ENCODE measurements at places on chromosomes 13 and 19.

DNA sequence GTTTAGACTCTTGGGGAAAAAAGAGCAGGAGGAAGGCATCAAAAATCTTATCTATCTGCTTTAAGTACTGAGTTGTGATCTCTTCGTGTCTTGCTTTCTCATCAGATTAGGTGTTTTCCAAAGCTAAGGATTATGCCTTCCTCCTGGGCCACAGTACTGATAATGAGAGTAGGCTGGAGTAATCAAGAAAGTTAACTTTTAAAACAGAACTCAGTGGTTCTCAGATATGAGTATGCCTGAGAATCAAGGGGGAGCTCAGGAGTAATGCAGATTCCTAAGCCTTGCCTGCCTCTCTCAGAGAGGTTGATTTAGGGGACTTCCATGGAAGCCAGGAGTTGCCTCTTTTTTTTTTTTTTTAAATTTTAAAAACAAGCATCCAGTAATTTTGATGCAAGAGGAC lies 23.5 kb downstream of the CDADC1 start:
- no peak for DNase-seq

DNA sequence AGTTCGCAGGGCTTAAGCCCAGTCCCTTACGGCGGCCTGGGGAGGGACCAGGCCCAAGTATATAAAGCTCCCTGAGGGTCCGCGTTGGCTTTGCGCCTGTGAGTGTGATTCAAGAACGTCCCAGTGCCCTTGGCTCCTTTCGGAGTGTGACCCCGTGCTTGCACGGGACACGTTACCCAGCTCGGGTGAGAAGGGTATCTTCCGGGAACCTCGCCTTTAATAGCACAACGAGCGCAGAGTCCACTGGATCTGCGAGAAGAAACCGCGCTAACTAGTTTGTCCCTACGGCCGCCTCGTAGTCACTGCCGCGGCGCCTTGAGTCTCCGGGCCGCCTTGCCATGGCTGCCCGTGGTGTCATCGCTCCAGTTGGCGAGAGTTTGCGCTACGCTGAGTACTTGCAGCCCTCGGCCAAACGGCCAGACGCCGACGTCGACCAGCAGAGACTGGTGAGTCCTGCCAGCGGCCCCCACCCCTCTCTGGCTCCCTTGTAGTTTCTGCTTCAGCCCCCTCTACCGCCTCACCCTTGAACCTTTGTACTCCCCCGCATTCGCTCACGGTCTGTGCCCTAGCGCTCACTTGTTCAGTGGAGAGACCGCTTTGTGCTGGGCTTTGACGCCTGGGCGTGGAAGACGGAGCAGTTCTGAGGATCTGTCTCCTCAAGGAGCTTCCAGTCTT lies at the start of gene DNAJC15:
DNAJC15 (plus strand) TSS at position 298 of the 675 bp plus-strand sequence; CDS start at position 339, 41 bp downstream.
- peak; percentile 64 for DNase-seq

- no peak for DNase-seq
Observed at GRCh38 chr19:33627962-33628839, 6.4 kb downstream of the CHST8 start.

- no peak for DNase-seq
Observed at GRCh38 chr13:38686577-38687245, at the start of gene FREM2. TSS of gene FREM2 (plus strand) at chr13:38687077. CDS start at chr13:38687345, 268 bp downstream.

- no peak for DNase-seq
Observed at GRCh38 chr13:111508164-111508870, 187.9 kb downstream of the TEX29 start.

DNA sequence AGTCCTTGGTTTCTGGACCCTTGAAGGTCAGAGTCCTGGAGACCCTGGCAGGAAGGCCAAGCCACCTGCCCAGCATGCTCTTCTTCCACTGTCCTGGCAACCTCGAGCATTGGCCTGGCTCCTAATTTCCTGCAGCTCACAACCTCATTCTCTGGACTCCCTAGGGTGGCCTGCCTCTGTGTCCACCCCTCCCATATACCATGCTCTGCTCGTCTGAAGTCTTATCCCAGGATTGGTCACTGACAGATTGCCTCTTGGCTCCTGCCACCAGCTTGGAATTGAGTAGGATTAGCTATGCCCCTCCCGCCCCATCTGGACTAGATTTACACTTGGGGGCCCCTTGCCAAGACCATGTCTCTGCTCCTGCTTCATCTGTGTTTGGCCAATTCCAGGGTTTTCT lies 17.1 kb upstream of the WASF3 start:
- no peak for DNase-seq

DNA sequence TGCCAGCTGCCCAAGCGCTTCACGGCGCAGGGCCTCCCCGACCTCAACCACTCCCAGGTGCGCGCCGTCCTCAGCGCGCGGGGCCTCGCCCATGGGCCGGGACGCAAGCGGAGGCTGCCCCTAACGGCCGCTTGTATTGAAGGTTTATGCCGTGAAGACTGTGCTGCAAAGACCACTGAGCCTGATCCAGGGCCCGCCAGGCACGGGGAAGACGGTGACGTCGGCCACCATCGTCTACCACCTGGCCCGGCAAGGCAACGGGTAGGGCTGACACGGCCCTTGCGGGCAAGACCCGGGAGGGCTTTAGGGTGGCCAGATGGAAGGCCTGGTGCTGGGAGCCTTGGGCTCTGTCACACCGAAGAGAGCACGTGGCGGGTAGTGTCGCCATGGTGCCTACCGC lies 23.2 kb downstream of the UPF1 start:
- no peak for DNase-seq

DNA sequence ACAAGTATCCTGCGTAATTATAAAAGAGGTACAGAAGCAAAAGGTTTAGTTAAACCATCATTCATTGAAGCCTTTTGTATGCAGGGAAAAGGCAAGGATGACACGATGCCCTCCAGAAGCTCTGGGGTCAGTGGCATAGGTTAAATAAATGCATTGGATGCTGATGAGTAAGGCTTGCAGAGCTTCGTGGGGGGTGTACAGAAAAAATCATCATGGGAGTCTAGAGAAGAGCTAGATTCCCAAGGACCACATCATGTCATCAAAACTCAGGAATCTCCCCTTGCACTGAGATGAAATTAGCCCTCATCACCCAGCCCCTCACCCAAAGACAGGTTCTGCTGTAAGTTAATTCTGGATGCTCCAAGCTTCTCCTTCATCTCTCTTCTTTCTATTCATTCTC lies 8.3 kb downstream of the FPR1 start:
- no peak for DNase-seq

DNA sequence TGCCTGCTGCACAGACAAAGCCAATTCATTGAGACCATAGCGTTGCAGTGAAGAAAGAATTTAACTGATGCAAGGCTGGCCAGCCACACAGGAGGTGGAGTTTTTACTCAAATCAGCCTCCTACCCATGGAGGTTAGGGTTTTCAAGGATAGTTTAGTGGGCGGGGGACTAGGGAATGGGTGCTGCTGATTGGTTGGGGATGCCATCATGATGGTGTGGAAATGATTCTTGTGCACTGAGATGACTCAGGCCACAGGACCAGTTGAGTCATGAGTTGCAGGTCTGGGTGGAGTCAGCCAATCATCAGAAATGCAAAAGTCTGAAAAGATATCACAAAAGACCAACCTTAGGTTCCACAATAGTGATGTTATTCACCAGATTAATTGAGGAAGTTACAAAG lies 359.6 kb downstream of the FOXO1 start:
- no peak for DNase-seq

DNA sequence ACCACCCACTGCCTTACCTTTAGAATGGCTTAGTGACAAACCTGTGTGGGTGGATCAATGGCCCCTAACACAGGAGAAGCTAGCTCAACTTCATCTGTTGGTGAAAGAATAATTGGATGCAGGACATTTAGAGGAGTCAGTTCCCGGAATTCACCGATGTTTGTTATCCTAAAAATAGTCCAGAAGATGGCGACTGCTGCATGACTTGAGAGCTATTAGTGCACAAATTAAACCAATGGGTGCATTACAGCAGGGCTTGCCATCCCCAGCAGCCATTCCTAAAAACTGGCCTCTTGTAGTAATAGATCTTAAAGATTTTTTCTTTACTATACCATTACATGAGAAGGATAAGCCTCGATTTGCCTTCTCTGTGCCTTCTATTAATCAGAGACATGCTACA lies 46.8 kb upstream of the ZNF726 start:
- no peak for DNase-seq

DNA sequence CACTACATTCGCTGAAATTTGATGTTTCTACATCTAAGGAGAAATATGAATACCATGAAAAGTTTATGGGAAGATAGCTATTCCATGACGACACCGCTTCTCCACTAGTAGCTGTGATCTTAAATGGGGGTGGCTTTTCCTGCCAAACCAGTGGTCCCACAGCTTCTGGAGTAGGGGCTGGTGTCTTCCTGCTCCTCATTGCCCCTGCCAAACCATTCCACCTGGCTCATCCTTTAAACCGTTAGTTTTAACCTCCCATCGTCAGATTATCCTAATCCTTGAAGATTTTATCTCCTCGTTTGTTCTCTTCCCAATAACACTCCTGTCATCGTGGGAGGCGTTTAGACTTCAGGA lies 568 bp upstream of the ZNF230 start:
- no peak for DNase-seq

GRCh38 chr19:8307400-8307964 lies 676 bp downstream of the CD320 start:
- no peak for DNase-seq

DNA sequence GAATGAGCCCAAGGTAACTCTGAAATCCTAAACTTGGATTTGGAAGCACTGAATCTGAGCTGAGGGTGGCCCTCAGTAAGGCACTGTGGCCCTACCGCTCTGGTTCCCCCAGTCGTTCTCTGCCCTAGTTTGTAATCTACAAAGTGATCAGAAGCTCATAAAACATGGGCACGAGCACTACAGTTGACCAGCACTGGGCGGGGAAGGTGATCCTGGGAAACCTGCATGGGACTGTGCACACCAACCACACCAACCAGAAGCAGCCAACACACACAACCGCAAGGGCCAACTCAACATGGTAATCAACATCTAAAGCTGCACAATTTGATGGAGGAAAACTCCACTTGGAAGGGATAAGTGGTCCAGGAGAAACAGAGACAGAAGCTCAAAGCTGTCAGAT lies 22.9 kb downstream of the SLC7A1 start:
- no peak for DNase-seq

GRCh38 chr19:57560049-57560491 lies 407 bp upstream of the ZNF550 start:
- DNase-seq: no peak

GRCh38 chr19:4081441-4082129 lies 14.9 kb upstream of the ZBTB7A start:
- no peak for DNase-seq

DNA sequence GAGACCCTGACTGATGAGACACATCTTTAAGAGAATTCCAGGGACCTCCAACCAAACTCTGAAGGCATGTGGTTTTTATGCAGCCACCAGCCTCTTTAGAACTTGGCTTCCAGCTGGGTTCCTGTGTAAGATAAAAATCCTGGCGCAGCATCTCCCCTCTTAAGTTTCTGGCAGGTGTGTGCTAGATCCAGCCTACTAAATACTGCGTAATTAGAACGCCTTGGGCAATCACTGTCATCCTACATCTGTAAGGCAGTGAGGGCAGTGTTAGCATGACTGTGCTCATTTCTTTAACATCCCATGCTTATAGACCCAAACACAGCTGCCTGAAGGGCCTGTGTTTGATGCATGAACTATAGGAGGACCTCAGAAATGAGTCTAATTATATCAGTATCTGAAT lies 173.5 kb upstream of the OBI1 start:
- no peak for DNase-seq

GRCh38 chr13:95570016-95570415 lies 17.5 kb downstream of the CLDN10 start:
- no peak for DNase-seq

- DNase-seq: no peak
Observed at GRCh38 chr19:29945017-29945416, 3.0 kb downstream of the URI1 start.

DNA sequence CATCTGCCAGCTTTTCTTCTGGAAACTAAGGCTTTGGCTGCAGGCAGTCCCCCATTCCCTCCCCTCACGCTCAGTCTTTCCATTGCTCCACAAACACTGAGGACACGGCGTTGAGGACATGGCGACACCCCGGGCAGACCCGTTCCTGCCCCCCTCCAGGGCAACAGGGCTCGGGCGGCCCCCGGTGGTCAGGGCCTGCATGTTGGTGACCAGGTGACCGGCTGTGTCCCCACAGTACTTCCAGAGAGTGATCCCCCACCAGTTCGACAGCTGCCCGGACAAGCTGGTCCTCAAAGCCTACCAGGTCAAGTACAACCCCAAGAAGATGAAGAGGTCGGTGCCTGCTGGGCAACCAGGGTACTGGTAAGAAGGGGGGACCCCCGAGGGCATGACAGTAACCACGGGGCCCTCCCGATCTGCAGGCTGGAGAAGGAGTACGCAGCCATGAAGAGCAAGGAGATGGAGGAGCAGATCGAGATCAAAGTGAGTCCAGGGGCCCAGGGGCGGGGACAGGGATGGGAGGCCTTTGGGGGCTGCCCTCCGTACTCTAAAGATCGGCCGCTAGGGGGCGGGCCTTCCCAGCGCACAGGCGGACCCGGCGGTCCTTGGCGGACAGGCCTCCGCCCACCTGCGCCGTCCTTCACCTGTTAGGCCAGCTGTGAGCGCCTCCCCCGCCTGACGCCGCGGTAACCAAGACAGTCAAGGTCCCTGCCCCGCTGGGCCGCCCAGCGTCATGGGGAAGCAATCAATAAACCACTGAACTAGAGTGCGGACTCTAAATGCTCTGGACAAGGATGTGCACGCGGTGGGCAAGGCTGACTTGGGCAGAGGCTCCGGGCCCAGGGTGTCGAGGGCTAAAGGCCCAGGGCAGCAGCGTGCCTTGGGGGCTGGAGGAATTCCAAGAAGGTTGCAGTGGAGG lies 21.1 kb downstream of the PRR36 start:
- peak; percentile 60 for DNase-seq

- peak; percentile 20 for DNase-seq
Observed at GRCh38 chr13:45370922-45371406, 30.0 kb upstream of the TPT1 start.

- DNase-seq: no peak
Observed at GRCh38 chr19:30694156-30694755, 322.1 kb downstream of the ZNF536 start.

DNA sequence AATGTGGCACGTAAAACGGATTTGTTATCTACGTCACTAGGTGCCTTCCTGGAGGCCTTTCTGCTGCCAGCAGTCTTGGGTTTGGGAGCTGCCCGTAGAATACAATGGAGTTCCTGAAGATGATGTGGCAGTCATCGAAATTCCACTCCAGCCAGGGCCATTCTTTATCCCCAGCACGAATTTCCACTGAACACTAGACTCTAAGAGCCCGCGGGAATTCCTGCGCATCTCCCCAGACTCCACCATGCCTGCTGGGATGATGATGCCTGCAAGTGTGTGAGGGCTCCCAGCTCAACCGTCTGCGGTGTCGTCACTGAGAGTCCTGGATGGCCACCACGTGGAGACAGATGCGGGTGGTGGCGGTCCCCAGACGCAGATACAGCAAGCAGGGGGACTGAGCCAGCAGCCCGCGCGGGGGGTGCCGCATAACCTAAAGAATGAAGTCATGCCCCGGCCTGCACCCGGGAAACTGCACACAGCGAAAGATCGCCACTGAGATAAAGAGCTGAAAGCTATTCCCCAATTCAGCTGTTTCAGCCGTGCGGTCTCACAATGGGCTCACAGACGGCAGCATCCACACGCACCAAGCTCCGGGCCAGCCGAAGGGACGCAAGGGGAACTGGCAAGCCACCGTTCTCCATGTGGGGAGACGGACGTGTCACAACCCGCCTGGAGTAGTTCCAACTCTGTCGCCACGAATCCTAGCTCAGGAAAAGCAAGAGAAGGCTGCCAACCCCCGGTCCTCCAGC lies 41.1 kb downstream of the COL4A1 start:
- DNase-seq: no peak
